Activated T-helper 17 cell treated with anti-CD3 and anti-CD28 coated beads, Interleukin-2, amount 50 U/mL, for 72 hours (primary cell): ENCODE measurements at places on chromosomes 4 and X. TPM values are rescaled to one million over a fixed set of nuclear protein-coding genes. Genes with fewer than 3 reads are reported as not detected.

IL2RG gene
- 698 TPM for total RNA-seq

DNA sequence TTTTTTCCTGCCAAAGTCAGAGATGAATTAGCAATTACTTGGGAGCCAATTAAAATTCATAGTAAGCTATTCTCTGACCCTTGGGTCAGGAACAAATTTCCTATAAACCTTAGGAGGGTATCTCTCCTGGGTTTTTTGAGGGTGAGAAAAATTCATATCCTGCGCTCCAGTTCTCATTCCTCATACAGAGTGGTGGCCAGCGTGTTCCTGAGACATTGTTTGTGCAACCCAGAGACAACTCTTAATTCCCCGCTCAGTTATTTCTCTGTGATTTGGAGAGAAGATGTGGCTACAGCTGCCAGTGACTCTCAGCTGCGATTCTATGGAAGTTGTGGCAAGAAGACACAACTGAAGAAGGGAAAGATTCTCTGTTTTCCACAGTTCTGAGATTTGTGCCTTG lies 37.9 kb upstream of the CBR4 start:
- ATAC-seq, result no peak

DNA sequence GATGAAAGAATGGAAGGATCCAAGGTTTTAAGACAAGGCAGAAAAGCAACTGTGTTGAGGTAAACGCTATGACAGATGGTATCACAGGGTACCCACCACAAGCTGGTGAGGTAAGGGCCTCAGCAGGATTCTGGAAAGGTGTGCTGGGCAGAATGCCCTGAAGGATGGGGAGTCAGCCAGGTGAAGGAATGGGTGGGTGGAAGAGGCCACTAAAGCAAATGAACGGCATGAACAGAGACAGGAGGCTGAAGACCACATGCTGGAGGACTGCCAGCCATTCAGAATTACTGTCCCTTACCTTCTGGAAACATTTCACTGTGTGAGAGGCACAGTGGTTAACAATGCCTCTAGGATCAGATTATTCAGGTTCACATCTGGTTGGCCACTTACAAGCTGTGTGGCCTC lies 23.6 kb downstream of the GPRIN3 start:
- peak; percentile 38 for ATAC-seq

DNA sequence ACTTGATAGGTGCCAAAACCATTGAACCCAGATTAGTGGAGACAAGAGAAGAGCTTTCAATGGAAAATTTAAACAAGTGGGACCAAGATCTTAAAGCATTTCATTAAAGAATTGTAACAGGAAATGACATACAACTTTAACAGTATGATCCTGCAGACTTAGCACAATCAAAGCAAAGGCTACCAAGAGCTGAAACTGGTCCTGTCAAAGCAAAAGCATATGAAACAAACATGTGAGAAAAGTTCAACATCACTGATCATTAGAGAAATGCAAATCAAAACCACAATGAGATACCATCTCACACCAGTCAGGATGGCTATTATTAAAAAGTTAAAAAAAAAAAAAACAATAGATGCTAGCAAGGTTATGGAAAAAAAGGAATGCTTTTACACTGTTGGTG lies 425.6 kb downstream of the IL1RAPL1 start:
- ATAC-seq, result no peak
